ENCODE measurements at places on chromosomes 3 and 15.

DNA sequence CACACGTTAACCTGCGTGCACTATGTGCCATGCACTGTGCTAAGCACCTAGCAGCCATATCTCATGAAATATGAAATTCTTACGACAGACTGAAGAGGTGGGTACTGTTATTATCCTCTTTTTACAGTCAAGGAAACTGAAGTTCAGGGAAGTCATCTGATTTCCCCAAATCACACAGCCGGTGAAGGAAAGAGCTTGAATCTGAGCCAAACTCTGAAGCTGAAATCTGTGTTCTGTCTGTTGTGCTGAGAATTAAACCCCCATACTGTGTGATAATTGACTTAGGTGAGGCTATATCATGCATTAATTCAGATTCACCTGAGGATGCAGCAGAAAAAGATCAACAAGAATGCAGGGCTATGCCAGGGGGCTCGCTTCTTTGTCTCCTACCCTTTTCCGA, 475 bp downstream of the FAM107A start:
- no peak for DNase-seq

DNA sequence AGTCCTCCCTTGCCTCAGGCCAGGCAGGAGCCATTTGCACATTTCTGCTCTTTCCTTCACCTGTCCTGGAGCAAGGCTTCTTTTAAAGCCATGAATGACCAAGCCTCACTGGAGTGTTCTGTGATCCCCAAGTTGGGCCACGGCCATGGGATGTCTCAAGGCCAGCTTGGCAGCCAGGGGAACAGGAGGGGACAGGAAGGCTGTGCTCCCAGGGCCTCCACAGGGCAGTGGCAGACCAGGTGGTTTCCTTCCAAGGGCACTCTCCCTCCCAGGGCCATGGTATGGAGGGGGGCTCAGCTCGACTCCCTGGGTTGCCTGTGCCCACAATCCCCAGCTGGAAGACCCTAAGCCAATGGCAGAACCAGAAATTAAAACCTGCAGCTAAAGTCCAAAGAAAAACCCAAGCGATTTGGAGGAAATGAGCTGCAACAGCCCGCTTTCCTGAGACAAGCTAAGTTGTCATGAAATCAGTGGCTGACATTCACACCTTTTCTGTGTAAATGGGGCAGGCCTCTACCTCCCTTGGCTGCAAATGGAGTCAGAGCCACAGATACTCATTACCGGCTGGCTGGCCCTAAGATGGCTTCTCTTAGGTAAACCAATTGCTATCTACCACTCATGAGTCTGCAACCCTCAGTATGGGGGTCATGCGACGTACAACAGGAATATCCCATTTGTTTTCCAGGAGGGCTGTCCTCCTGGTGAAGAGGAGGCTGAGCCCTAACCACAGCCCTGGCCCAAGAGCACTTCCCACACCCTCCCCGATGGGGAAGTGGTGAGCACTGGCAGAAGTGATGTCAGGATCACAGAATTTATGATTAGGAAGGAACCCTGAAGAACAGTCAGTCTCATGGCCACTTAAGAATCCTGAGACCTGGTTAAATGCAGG, 83.3 kb downstream of the SNRK start:
- no peak for DNase-seq

- DNase-seq: no peak
These were observed 42.9 kb upstream of the APH1B start for GRCh38 chr15:63234451-63234870.

GRCh38 chr3:122890077-122890719, 95.3 kb downstream of the SLC49A4 start:
- DNase-seq: no peak

DNA sequence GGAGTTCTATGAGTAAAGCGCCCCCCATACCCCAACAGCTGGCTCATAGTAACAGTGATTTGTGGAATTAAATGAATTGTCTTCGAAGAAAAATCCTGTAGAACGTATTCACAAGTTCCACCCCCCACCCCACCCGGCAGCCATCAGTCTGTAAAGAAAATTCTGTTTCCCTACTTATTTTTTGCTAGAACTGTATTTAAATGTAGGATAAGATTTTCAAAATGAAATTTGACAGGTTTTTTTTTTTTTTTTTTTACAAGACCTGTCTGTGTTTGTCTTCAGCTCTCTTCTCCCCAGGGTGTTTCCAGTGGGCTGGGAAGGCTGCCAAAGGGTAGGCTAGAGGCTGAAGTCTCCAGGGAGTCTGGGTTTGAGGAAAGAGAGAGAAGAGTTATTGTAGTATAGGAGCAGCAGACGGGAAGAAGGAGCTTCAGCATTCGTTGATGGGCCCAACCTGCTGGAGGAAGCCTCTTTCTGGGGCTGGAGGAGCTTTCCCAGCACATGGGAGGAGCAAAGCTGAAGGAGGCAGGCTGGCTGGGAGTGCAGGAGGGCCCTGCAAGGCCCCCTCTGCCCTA, 130.6 kb upstream of the SEMA6D start:
- DNase-seq: no peak

DNA sequence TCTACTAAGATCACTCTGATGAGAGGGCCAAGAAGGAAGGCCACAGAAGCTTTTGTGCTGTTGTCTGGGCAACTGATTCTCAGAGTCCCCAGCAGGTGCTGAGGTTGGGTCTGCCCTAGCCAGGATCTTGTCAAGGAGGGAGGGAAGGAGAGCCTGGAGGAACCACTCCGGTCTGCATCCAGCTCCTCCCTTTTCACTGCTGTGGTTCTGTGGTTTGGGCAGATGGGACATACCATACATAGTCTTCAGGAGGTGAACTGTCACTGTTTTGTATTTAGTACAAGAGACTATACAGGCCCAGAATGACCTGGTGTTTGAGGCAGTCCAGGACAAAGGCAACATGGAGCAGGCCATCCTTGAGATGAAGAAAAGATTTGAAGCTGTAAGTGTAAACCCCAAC, 21.9 kb downstream of the C3orf62 start:
- no peak for DNase-seq

GRCh38 chr15:60091157-60091556, 87.0 kb downstream of the FOXB1 start:
- DNase-seq: no peak

- DNase-seq: no peak
These were observed 7.5 kb upstream of the NR1I2 start for GRCh38 chr3:119774444-119774843.

- no peak for DNase-seq
These were observed 58.3 kb downstream of the NSUN3 start for GRCh38 chr3:94121161-94121560.

GRCh38 chr3:38586546-38587520, 62.7 kb downstream of the SCN5A start:
- no peak for DNase-seq

GRCh38 chr15:48426941-48427340, 95.7 kb downstream of the DUT start:
- no peak for DNase-seq

GRCh38 chr3:174243171-174243570, 616.0 kb upstream of the NAALADL2 start:
- no peak for DNase-seq

DNA sequence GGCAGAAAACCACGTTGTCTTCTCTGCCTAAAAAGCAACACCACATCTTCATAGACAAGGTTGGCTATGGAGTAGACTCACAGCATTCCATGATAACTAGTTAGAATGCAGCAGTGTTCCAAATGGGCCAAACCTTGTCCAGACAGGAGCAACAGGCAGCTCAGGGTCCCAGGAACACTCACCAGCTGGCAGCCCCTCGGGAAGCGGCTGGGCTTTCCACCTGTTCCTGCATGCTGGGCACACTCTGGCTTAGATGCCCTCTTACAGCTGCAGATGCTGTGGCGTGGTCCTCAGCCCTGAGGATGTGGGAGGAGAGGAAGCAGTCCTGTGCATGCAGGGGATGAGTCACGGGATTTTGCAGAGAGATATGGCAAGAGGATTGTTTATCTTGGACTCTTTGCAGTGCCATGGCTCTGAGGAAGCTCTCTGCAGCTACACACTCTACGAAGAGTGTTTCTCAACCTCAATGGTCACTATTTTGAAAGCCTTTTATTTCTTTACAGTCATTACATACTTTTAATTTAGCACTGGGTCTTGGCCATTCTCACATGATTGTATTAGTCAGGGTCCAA, 11.3 kb downstream of the NRROS start:
- no peak for DNase-seq

DNA sequence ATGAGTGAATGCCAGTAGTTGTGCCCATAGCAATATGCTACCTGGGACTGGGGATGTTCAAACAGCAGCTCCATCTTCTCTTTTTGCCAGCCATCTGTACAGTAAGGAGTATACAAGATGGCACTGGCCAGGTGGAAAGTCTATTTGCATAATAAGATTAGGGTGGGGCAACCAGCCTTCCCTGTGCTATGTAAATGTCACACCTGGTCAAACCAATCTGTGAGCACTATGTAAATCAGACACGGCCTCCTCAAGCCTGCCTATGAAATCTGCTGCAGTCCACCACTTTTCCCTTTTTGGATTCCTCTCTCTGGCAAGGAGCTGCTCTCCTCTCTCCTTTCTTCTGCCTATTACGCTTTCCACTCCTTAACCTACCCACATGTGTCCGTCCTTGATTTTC, 53.0 kb downstream of the C3orf80 start:
- DNase-seq: no peak

DNA sequence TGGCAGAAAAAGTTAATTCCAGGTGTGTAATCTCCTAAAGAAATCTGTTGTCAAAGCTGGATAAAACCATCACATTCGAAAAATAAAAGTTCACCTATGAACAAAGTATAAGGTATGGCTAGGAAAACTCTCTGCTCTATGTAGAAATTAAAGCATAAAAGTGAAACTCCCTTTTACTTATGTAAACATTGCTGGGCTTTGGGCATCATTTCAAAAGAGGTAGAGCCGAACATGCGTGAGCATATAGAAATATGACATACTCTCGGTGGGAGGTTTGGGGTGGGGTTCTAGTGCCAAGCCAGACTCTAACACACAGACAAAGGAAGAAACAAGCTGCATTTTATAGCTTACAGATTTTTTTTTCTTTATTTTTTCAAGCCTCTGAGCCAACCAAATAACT, 306.8 kb upstream of the ATP11B start:
- DNase-seq: no peak

DNA sequence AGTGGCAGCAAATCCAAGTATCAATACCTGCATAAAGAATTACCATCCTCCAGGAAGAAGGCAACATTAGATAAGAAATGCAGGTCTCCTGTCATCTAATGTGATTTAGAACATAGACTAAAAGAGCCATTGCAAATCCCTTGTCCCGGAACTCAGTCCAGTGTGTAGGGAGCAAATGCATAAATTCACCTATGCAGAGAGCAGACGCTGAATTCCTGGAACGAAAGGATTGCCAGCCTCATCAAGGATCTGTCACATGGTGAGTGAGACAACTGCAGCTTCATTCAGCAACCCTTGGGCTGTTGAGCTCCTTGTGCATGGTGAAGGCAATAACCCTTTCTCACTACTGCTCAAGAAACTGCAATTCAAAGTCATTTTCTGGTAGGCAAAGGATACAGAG, 696.8 kb upstream of the CFAP20DC start:
- DNase-seq: no peak

DNA sequence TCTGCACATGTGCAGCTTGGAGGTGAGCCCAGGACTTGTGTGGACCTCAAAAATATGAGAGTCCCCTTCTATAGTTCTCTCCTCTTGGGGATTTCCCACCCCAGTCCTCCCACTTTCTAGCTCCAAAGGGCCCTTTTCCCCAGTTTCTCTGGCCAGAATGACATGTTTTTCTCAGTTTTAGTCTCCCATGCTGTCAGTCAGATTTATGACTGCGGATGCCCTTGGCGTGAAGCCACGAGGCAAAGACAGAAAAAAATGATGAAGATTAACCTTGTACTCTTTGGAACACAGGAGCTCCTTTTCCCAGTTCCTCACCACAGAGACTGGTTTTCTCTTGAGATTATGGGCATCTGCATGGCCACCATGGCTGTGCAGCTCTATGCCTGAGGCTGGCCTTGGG, 72.0 kb upstream of the TTBK2 start:
- no peak for DNase-seq

DNA sequence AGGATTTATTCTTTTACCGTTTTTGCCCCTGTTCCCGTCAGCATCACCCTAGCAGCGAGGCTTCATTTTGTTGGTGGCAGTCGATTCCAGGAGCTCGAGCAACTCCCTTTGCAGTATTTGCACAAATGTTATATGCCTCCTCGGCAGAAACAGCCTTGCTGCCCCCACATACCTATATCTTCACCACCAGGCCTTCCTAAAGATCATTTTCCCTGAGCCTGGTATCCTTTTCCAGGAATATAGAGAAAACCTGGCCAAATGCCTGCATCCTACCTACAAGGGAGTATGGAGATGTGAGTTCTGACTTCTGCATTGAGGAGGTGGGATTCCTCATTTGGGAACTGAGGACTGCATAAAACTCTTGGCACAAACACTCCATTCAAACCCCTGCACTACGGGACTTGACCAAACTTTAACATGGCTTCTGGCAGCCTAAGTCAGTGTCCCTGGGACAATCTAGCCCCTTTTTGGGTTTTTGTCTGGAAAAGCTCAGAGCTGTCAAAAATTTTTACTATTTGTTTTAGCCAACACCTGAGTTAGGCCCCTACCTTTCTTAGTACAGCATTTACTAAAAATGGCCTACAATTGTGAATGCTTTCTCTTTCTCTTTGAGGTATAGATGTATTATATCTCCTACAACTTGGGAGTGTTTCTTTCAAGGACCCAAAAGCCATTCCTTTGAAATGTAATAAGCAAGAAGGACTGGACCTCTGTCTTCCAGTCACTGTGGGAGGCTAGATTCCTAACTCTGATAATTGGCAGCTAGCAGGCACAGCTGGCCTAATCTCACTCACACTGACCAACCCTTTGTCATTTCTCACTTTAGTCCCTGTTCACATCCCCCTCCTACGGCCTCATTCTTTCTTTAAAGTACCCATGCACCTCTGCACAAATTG, 12.1 kb upstream of the UBE2Q2 start:
- DNase-seq: no peak

- no peak for DNase-seq
These were observed 369.0 kb downstream of the SV2B start for GRCh38 chr15:91468871-91469580.

DNA sequence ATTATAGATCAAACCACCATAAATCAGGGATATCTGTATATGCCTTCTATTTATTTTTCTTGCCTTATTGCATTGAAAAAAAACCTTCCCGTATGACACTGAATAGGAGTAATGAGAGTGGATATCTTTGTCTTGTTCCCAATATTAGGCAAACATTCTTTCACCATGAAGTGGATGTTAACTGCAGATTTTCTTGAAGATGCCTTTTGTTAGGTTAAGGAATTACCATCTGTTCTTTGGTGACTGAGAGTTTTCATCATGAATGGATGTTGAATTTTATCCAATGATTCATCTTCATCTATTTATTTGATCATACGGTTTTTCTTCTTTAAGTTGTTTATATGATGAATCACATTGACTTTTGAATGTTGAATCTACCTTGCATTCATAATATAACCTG, 47.1 kb upstream of the MECOM start:
- no peak for DNase-seq

- DNase-seq: no peak
These were observed 10.1 kb downstream of the PDCD6IP start for GRCh38 chr3:33808559-33808958.

Measured in stimulated activated CD4-positive, alpha-beta T cell treated with anti-CD3 and anti-CD28 coated beads, Interleukin-2, amount 100 ng/mL, for 24 hours (primary cell).